ENCODE measurements at places on chromosomes 2 and 18.

DNA sequence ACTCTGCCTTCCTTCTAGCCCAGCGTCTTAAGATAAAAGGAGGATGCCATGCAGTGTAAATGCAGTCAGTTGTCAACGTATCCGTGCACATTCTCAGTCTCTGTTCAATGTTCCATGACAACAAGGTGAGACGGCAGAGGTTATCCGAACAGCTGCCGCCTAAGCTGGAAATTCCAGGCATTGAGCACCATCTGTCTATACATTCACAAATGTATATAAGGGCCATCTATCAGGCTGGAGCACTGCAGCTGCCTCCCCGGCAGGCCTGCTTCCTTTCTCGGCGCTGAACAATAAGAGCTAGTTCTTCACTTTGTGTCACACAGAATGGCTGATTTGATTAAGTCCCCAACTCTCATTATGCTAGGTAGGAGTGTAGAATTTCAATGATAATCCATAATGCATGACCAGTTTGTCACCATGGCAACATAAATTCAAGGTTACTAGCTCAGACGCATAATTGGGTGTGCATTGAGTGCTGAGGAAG is 282.2 kb upstream of the SOX11 start:
- no peak for DNase-seq

DNA sequence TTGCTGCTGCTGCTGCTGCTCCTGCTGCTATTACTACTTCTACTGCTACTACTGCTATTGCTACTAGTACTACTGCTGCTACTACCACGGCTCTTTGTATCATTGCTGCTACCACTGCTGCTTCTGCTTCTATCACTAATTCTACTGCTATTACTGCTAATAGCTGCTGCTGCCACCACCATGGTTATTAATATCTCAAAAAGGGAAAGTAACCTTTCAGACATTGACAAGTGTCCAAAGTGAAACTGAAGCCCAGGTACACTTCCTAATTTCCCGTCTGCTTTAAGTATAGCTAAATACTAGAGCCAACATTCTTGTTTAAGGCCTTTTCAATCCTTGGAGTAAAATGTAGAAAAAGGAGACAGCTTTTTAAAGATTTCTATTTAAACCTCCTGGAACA is 45.4 kb upstream of the EHBP1 start:
- no peak for DNase-seq

DNA sequence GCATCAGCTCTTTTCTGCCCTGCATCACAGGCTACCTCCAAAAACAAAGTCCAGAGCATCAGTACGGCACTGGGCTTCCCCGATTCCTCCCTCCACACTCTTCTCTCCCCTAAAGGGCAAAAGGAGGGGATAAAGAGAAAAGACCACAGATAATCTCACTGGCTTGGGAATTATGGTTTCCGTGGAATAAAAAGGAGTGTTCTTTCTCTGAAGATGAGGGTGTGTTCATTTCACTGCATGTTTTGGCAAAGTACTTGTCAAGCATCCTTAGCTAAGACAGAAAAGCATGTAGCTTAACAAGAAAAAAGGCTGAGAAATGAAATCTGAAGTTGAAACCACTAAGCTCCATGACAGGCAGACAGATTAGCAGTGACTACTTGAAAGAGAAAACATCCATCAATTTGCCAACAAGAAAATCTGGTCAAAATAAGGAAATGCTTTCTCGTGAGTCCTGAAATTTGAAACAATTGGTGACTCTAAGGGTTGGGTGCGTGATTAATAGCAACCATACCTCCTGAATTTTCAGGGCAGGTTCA is 20.6 kb upstream of the DSG3 start:
- DNase-seq: no peak

DNA sequence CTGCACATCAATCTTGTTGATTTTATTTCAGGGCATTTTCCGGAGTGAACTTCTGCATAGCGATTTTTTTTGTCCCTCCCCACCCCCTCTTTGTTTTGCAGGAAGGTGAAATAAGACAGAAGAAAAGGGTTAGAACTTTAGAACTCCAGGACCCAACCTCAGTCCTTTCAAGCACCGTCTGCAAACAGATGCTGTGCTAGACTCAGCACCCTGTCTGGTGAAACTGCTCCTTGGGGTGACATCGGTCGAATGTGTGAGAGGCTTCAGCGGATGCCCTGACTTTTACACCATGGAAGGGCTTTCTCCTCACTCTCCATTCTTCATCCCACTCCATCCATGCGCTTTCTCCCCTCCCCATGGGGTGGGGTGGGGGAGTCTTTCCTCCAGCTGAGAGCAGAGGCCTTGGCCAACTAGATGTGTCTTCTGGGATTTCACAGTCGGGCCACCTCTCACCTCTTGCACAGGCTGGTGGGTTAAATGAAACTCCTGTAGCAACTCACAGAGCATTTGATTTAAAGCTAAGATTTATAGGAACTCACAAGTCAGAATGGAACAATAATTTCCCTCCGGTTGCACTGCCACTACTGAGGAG is 43.3 kb upstream of the EDAR start:
- no peak for DNase-seq

DNA sequence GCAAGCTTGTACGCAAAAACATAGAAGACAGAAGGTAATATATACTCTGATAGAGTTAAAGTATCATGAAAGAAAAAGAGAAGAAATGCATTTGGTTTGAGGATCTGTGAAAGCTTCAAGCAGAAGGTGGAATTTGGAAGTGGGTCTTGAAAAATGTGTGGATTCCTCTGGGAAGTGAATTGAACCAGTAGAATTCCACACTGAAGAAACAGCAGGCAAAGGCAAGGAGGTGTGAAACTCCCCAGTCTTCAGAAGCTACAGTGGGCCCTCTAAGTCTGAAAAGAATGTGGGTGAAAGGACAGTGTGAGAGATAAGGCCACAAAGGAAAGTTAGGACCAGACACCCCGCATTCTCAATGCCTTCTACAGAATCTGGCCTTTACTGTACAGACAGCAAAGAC is 25.6 kb downstream of the COBLL1 start:
- DNase-seq: no peak

DNA sequence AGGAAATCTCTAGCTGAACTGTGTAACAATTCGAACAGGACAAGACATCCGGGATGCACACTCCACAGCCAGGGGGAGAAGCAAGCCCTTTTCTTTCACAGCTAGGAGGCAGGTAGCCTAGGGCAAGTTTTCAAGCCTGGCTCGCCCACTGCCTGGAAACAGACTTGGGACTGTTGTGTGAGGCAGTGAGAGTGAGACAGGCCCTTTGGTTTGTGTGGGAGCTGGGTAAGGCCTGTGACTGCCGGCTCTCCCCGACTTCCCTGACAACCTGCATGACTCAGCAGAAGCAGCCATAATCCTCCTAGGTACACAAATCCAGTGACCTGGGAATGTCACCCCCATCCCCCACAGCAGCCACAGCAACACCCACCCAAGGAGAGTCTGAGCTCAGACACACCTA is 179.7 kb downstream of the WDPCP start:
- DNase-seq: no peak

DNA sequence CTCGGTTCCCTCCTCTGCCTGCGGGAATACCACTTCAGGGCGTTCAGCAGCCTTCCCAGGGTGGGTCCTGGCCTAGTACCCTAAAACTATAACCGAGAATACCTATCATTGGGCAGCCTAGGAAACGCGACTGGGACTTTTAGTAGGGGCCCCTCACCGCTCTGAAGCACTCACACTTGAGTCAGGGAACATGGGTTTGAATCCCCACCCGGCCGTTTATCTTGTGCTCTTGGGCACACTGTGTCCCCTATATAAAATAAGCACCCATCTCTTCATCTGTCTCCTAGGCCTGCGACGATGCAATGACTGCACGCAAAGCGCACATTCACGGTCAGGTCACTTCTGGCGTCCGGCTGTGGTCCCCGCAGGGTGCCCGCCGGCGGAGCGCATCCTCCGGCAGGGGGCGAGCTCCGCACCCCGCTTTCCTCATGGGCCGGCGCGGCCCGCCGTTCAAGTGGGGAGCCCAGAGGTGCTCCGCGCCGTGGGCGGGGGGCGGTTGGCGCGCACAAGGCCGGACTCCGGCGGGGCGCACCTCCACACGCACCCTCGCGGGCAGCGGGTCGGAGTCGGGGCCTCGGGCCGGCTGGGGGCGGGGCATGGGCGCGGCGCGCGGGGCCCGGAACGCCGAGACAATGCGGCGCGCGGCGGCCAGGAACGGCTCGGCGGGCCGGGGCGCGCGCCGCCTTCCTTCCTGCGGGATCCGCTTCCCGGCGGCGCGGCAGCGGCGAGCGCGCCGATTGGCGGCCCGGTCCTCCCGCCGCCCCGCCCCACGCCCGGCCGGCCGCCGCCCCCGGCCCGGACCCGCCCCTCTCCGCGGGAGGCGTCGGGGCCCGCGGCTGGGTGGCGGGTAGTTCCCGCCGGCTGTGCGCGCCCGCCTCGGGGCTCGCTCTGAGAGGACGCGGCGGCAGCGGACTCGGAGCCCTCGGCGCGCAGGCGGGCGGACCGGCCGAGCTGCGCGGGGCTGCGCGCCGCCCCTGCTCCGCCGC is at the start of gene ASAP2:
TSS of gene ASAP2 (plus strand) at position 850 of the 986 bp plus-strand sequence. CDS start 293 bp downstream, outside the sequence.
- no peak for DNase-seq

DNA sequence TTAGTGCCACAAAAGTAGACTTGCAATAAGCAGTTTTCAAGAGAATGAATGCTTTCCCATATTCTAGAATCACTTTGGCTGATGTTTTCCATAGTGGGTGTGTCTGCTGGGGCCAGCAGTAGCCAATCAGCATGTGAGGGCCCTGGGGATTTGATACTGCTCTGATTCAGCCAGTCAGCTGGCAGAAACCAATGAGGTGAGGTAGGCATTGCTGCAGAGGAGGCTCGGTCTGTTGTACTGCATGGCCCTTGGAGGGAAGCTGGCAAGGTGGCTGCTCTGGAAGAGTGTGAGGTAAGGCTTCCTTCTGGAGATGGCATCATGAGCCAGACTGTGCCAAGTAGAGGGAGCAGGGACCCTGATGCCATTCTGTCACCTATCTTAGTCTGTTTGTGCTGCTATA is 22.7 kb downstream of the TMEM87B start:
- DNase-seq: no peak

DNA sequence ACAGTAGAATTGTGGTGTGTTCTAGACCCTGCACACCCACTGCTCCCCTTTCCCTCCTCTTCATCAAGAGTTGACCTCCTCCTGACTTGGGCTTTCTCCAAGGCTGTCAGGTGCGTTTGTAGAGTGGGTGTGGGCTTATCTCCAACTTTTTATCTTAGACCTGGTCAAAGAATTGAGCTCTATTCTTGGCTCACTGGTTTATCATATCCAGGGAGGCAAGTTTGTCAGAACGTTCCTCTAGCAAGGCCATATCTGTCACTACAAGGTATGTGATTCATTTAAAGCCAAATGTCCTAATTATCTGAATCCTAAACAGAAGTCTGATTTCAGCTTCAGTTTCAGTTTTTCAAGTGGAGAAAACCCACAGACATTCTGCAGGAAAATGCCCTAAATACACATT is 117.1 kb upstream of the MGAT5 start:
- DNase-seq: no peak

- no peak for DNase-seq
Observed at GRCh38 chr2:182241936-182242335, 184.9 kb downstream of the PDE1A start.

DNA sequence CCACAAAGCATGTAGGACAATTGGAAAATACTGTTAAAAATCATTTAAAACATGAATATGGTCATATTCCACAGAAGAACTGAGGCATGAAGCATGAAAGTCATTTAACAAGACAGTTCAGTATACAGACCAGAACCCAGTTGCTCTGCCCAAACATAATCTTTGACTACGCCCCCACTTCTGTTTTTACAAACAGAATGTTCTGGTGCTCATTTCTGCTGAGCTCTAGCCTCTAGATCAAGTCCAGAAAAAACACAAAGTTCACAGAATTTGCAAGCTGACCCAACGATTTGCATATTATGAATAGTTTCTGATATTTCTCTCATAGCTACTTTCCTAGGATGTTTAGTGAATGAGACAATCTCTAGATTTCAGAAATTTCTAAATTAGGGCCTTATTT is 424.9 kb downstream of the PID1 start:
- no peak for DNase-seq

- no peak for DNase-seq
Observed at GRCh38 chr2:70982971-70983370, 4.5 kb downstream of the ANKRD53 start.

- DNase-seq: no peak
Observed at GRCh38 chr18:8513249-8513648, 96.0 kb upstream of the RAB12 start.

DNA sequence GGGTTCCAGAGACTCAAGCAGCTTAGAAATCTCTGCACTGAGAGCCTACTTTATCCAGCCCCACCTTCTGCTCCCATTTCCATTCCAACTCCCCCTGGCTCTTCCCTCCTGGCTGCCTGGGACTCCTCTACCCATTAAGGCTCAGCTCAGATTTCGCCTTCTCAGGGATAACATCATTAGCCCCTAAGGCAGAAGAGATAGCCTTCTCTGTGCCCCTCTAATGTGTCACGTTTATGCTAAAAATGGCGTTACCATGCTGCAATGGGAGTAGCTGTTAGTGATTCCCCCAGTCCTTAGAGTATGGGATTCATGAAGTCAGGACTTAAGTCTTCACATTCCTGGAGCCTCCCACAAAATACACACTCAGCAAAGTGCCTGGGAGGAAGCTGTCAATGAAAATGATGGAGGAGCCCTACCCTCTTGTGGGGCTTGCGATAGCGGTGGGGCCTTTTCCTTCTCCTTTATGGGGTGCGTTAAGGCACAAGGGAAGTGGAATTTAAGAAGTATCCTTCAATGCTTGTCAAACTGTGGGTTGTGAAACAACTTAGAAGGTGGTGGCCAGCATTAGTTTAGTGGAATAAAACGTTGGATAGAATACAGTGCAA is 144.7 kb upstream of the COPS8 start:
- no peak for DNase-seq

GRCh38 chr2:23789012-23789411 is 137.9 kb downstream of the ATAD2B start:
- DNase-seq: no peak

GRCh38 chr2:204133476-204133875 is 196.9 kb downstream of the ICOS start:
- DNase-seq: no peak

DNA sequence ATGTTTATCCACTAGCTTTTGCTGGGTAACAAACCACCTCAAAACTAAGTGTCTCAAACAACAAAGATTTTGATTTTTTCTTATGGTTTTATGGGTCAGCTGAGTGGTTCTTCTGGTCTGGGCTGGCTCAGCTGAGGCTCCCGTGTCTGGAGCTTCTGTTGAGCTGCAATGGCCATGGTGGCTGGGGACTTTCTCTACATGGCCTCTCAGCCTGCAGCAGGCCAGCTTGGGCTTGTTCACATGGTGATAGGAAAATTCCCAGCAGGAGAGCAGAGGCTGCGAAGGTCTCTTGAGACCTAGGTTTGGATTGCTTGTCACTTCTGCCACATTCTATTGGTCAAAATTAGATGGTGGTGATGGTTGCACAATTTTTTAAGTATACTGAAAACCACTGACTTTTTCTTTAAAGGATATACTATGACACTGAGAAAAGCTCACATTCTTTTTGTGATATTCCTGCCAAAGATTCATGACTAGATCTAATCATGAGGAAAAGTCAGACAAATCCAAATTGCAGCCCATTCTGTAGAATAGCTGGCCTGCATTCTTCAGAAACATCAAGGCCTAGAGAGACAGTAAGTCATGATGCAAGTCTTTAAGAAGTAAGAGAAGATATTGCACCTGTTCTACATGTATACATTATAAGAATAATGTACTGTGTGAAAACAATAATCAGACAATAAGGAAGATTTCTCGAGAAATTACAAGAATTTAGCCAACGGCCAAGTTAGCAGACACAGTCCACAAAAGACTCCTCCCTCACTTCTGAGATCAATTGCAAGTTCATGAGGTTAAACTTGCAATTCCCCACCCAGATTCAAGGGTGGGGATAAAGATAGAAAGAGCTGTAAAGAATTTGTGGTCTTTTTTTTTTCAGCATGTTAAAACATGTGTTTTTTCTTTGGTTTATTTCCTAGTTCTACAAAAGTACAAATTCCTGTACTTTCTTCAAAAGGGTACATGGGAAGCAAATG is 35.0 kb upstream of the IL1R2 start:
- no peak for DNase-seq

Data from stimulated activated CD8-positive, alpha-beta memory T cell treated with anti-CD3 and anti-CD28 coated beads, Interleukin-2, amount 100 ng/mL, for 1 hour (primary cell).